SK-N-DZ (cell line): ENCODE measurements at places on chromosomes 2 and 18.

GRCh38 chr2:218897394-218898108, 16.9 kb downstream of the WNT10A start:
- DNase-seq = no peak

DNA sequence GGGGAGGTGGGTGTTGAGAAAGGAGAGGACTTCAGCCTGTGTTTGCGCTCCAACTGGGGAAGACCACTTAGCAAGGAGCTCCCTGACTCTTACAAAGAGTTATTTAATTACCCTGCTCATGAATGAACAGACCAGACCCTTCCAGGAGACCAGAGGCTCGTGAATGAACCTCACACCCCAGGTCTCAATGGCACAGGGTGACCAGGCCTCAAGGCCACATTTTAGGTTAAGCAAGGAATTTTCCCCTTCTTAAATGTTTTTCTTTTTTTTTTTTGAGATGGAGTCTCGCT, 25.3 kb downstream of the SMAD7 start:
- DNase-seq = peak; percentile 53

DNA sequence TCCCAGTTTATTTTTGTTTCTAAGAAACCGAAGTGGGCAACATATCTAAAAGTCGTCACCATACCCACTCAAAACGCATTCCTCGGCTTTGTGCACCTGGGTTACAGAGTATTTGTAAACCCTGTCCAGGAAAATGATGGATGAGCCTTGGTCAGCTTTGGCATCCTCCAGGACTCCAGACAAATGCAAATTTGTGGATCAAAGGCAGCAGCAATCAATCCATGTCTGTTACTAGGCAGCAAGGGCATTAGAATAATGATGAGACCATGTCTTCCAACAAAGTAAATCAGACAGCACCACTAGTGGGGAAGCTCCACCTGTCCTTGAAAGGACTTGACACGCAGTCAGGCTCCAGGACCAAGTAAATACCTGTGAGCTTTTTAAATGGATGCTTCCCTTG, 672.6 kb upstream of the GYPC start:
- DNase-seq = no peak

- no peak for DNase-seq
Observed at GRCh38 chr2:235494716-235495372, 1.0 kb downstream of the AGAP1 start.

GRCh38 chr2:45860136-45861121, 209.0 kb downstream of the PRKCE start:
- DNase-seq = no peak

DNA sequence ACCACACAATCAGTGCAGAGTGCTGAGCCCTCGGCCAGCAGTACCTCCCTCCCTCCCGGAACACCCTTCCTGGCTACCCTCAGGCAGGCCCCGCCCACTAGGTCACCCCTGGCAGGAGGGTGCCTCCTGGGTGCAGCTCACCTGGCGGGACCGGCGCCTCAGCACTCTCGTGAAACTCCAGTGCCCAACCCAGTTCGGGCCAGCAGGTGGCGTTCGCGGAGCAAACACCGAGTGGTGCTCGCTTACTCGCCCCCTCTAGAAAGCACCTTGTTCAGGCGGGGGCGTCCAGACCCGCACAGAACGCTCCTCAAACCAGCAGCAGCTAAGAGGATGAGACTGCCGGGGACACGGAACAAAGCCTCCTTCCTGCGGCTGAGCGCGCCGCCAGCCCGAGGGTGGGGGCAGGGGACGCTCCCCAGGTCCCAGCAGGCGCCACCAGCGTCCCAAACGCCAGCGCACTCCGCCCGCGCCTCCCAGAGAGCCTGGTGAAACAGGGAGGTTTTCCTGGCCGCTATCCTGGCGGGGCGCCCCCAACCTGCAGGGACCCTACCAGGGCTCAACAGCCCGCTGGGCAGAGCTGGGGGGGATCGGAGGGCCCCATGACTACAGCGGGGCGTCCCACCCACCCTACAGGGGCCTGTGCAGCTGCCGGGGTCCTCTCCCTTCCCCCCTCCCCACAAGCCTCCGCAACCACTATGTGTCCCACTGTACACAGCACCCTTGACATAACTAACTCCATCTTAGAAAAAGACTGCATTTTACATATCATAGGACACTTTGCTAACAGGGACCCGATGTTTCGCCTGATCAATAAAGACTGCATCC, 44.7 kb downstream of the MRPS5 start:
- DNase-seq = peak; percentile 68

GRCh38 chr18:46481048-46481846, 175.8 kb downstream of the LOXHD1 start:
- peak; percentile 63 for DNase-seq

- DNase-seq = no peak
Observed at GRCh38 chr2:56287508-56287907, 103.7 kb downstream of the CCDC85A start.

DNA sequence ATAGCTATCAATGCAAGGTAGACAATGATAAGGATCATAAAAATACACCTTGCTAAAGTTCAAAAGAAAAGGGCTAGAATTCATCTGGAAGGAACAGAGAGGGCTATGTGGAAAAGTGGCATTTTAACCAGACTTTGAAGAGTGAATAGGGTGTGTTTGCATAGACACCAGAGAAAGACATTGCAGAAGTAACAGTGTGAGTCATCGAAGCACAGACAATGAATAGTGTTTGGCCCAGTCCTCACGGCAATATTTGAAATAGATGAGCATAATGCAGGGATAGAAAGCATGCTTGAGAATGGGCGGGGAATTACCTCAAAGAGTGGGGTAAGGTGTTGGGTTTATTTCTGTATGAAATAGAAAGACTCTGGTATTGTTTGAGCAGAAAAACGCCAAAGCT, 24.2 kb downstream of the MYT1L start:
- no peak for DNase-seq

GRCh38 chr18:33495278-33495677, 54.8 kb upstream of the CCDC178 start:
- peak; percentile 72 for DNase-seq

- DNase-seq = no peak
Observed at GRCh38 chr2:192161656-192162290, 33.0 kb downstream of the TMEFF2 start.

- DNase-seq = no peak
Observed at GRCh38 chr2:167692191-167692590, 555.2 kb downstream of the STK39 start.

- no peak for DNase-seq
Observed at GRCh38 chr18:59871711-59872362, 28.0 kb upstream of the PMAIP1 start.

- DNase-seq = no peak
Observed at GRCh38 chr18:45384962-45385315, 230.3 kb upstream of the SLC14A2 start.

- no peak for DNase-seq
Observed at GRCh38 chr18:56593906-56594305, 44.5 kb downstream of the TXNL1 start.

GRCh38 chr18:59484561-59485328, 125.7 kb upstream of the LMAN1 start:
- DNase-seq = no peak

GRCh38 chr2:108388045-108388444, 10.3 kb downstream of the SULT1C4 start:
- no peak for DNase-seq

GRCh38 chr18:62331581-62332356, 6.7 kb downstream of the TNFRSF11A start:
- DNase-seq = no peak

DNA sequence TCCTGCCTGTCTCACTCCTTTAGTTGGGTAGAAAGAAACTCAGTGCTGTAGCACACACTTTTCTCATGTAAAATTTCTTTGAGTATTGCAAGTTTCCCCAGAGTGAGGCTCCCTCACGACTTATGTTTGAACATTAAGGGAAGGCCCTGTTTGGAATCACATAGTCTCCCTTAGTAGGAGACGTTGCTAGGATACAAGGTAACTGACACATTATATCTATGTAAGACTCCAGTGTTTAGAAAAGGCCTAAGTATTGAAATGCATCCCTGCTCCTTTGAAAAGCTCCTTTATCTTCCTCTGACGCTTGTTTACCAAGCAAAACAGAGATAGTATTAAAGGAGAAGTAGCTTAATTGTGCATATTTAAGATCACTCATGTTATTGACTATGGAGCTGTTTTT, 248.2 kb downstream of the PHLPP1 start:
- no peak for DNase-seq

DNA sequence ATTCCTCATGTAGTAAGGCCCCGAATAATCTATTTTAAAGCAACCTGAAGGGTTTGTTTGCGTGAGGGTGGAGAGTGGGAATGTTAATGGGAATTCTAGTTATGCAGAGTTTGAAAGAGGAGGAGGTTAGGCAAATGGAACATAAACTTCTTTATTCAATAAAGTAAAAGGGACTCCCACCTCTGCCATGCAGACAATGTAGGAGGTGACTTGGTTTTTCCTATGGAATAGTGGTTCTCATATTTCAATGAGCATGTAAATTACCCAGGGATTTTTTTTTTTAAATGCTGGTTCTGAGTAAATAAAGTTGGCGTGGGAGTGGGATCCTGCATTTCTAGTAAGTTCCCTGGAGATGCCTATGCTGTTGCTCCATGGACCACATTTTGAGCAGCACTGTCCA, 367.9 kb downstream of the THSD7B start:
- DNase-seq = no peak

DNA sequence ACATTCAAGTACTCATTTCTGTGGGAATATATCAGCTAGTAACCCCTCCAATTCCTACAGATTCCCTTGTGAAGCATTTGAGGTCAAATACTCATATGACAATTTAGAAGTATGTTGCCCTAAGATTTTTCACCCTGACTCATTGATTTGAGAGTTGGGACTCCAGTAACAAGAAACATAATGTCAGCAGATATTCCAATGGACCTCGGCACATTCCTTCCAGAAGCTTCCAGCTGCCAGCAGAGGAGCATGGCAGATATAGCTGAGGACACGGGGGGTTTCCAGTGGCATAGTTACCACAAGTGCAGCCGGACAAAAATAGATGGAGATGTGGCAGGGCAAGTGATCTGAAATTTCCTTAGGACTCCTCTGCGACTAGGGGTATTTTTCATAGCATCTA, 101.9 kb upstream of the ARHGAP28 start:
- DNase-seq = no peak

GRCh38 chr18:39172695-39173421, 1607.3 kb upstream of the CELF4 start:
- DNase-seq = no peak

DNA sequence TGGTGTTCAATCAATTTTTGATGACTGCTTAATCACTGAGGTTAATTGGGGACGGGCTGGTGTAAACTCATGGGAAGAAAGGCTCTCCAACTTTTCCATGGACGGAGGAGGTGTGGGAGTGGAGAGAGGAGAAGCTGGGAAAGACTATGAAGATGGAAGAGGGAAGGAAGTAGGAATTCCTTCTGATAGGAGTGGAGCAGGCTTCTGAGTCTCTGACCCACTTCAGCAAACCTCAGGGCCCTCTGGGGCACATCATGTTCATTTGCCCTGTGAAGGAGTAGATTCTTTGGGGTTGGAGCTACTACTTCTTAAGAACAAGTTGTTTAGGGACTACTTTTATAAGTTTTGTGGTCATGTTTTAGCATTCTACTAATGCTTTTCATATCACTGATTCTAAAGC, 87.0 kb upstream of the MAP4K3 start:
- no peak for DNase-seq

- DNase-seq = no peak
Observed at GRCh38 chr18:68172842-68173549, 541.9 kb downstream of the TMX3 start.

DNA sequence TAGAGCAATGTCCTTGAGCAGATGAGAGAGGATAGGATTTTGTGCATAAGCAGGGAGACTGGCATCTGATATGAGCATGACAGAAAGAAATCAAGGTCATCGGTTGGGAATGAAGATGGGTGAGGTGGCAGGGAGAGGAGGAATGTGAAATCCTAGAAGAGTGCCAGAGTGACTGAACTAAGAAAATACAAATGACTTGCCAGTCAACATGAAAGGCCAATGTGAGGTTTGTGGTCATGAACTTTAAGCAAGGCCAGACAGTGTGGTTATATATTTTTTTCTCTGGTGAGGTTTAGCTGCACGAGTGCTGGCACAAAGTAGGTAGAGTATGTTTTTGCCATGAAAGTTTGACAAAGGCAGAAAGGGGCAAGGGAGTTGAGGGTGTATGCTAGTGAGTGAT, 21.2 kb downstream of the QPCT start:
- DNase-seq = no peak

GRCh38 chr2:98569915-98570314, 38.4 kb downstream of the COA5 start:
- no peak for DNase-seq

DNA sequence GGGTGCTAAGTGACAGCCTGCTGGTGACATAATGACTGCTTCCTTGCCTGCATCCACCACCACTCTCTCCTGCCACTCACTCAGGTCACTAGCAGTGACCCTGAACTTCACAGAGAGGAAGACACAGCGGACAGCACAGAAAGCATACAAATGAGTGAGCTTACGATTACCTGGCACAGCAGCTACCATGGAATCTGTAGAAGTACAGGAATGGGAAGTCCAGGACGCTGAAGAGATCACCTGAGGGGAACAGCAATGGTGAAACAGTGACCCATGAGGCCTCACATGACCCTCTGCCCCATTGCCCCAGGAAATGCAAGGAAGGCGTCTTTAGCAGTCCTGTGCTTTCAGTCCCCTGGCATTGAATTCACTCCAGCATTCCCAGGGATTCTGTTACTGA, 96.7 kb upstream of the RIOK3 start:
- no peak for DNase-seq

- no peak for DNase-seq
Observed at GRCh38 chr2:159792599-159792998, 5.4 kb downstream of the CD302 start.

DNA sequence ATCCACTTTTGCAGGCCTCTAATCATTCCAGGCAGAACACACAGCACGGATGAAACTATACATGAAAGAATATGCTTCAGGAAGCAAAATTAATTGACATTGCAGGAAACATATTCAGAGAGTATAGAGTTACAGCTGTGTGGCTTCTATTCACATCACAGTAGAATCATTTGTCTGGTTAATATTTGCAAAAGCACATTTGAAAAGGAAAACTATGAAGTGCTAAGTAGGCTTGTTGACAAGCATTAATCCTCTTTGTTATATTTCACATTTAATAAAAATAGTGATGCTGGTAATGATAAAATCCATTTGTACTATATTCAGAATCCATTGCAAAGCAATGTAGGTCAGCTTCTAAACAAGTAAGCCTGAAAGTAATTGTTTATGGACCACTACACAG, 32.2 kb upstream of the PIK3C3 start:
- DNase-seq = no peak

DNA sequence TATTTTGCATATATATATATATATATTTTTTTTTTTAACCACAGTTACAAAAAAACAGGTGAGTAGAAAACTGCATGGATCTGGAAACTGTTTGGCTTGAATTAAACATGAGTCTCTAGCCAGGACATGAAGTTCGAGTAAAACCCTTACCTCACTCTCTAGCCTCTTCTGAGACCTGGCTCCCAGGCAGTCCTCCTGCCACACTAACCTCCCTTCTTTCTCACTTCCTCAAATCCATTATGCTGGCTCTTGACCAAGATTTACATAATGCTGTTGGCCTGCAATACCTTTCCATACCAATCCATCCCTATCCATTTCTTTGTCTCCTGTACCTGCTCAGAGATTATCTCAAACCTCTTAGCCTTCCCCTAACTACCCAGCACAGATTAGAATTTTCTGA, 34.0 kb downstream of the PIGN start:
- DNase-seq = no peak
